ENCODE measurements at places on chromosomes 7 and 10. TPM values are rescaled to one million over a fixed set of nuclear protein-coding genes. Genes with fewer than 3 reads are reported as not detected.

ENO4 gene
- total RNA-seq = not detected

RASA4B gene
- 30.0 TPM for total RNA-seq

ATOH7 gene
- total RNA-seq = not detected

- no peak overlapping the region for H3K27ac ChIP-seq
- H3K36me3 ChIP-seq = no peaks in the 10 kb centered on the region
- DNase-seq = no peak
- H3K4me1 ChIP-seq = no peaks in the 10 kb centered on the region
These were observed 389.8 kb upstream of the SORCS1 start for GRCh38 chr10:107554333-107554732.

DNA sequence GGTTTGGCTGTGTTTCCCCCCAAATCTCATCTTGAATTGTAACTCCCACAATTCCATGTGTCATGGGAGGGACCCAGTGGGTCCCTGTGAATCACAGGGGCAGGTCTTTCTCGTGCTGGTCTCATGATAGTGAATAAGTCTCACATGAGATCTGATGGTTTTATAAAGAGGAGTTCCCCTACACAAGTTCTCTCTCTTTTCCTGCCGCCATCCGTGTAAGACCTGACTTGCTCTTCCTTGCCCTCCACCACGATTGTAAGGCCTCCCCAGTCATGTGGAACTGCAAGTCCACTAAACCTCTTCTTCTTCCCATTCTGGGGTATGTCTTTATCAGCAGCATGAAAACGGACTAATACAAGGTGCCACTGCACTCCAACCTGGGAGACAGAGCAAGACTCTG is 329.2 kb downstream of the TNS3 start:
- H3K27me3 ChIP-seq = no peaks in the 10 kb centered on the region
- no peak overlapping the region for H3K4me3 ChIP-seq
- no peaks in the 10 kb centered on the region for H3K36me3 ChIP-seq
- no peak for DNase-seq
- H3K4me1 ChIP-seq = peaks cover 18% of the 10 kb centered on the region

DNA sequence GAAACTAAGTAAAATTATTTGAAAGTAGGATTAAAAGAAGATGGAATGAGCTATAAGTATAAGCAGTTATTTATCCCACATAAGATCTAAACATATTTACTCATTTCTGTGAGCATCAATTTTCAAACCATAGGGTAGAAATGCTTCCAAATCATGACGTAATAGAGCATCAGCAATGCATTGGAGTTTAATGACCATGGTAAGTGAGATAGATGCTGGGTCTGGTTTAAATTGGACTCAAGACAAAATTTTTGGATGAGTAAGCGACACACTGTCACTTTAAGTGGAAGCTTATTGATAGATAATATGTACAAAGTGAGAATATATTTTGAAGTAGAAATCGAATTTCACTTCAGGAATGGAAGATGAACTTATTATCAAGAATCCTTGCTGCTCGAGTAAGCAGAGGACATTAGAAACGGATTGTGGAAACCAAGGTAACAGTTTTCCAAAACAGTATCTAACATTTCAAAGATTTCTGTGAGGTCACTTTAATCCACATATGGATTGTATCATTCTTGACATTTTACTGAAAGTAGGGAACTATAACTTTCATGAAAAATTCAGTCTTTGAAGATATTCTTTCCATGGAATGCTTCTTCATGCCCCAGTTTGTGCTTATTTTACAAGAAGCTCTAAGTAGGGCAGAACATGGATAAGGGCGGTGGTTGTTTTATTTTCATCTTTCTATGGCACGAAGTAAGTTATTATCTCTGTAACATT is 85.8 kb downstream of the AGMO start:
- no peak overlapping the region for H3K27ac ChIP-seq
- no peak for DNase-seq
- no peak overlapping the region for H3K4me3 ChIP-seq
- H3K36me3 ChIP-seq = no peaks in the 10 kb centered on the region
- H3K4me1 ChIP-seq = no peaks in the 10 kb centered on the region

GRCh38 chr7:121001234-121001906 is 12.9 kb downstream of the CPED1 start:
- no peak overlapping the region for H3K27ac ChIP-seq
- no peaks in the 10 kb centered on the region for H3K27me3 ChIP-seq
- no peaks in the 10 kb centered on the region for H3K36me3 ChIP-seq
- DNase-seq = no peak
- H3K4me1 ChIP-seq = peaks cover 20% of the 10 kb centered on the region

DNA sequence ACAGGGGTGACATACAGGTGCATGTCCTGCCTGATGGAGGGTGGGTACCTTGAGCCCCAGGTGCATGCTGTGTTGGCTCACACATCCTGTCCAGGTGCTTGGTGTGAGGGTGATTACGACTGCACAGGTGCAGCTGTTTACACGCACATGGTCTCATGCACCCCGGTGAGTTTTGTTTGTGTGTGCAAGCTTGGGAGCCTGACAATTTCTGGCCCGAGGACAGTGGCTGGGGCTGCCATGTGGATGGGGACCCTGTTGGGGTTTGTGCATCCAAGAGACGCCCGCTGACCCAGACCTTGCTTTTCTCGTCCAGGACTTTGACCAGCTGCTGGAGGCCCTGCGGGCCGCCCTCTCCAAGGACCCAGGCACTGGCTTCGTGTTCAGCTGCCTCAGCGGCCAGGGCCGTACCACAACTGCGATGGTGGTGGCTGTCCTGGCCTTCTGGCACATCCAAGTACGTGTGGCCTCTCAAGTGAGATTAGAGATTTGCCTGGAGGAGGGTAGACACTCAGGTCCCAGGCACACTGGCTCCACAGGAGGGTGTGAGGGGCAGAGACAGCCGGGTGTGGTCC is 61.7 kb downstream of the PRF1 start:
- no peak overlapping the region for H3K27ac ChIP-seq
- no peaks in the 10 kb centered on the region for H3K27me3 ChIP-seq
- H3K36me3 ChIP-seq = no peaks in the 10 kb centered on the region
- no peak overlapping the region for H3K4me3 ChIP-seq
- DNase-seq = no peak

GRCh38 chr7:44377681-44378421 is 52.5 kb upstream of the CAMK2B start:
- no peak for DNase-seq
- no peak overlapping the region for H3K4me3 ChIP-seq
- peaks cover 5% of the 10 kb centered on the region for H3K36me3 ChIP-seq
- no peaks in the 10 kb centered on the region for H3K4me1 ChIP-seq
- H3K27me3 ChIP-seq = no peaks in the 10 kb centered on the region
- H3K27ac ChIP-seq = no peak overlapping the region

DNA sequence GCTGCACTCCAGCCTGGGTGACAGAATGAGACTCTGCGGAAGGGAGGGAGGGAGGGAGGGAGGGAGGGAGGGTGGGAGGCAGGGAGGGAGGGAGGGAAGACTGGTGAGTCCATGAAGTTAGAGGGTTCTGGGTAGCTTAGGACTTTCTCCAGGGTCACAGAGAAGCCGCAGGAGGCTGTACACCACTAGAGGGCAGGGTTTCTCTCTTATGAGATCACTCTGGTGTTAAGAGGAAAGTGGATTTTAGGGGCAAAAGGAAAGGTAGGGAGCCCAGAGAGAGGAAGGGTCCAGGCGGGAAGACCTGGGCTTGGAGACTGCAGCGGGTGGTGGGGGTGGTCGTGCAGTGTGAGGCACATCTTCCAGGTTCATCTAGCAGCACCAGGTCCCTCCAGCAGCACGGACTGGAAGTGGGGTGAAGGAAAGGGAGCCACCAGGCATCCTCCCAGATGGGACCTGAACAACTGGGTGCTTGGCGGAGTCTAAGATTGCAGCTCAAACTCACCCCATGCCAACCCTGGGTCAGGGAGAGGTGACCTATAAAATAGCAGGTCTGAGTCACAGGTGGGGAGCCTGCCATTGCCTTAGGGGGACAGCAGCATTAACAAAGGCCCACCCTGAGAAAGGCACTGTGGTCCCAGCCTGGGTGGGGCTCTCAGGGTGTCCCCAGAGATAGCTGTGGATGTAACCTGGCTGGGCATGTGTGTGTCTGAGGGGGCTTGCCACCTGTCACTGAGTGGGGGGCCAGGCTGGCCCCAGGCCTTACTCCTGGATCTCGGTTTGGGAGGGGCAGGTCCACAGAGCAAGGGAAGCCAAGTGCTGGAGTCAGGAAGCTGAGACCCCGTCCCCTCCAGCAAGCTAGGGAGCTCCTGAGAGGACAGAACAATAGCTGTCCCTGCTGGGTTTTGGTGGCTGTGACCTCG is 48.5 kb upstream of the SLC29A3 start:
- no peak overlapping the region for H3K27ac ChIP-seq
- no peak overlapping the region for H3K4me3 ChIP-seq
- no peaks in the 10 kb centered on the region for H3K27me3 ChIP-seq
- DNase-seq = no peak

DNA sequence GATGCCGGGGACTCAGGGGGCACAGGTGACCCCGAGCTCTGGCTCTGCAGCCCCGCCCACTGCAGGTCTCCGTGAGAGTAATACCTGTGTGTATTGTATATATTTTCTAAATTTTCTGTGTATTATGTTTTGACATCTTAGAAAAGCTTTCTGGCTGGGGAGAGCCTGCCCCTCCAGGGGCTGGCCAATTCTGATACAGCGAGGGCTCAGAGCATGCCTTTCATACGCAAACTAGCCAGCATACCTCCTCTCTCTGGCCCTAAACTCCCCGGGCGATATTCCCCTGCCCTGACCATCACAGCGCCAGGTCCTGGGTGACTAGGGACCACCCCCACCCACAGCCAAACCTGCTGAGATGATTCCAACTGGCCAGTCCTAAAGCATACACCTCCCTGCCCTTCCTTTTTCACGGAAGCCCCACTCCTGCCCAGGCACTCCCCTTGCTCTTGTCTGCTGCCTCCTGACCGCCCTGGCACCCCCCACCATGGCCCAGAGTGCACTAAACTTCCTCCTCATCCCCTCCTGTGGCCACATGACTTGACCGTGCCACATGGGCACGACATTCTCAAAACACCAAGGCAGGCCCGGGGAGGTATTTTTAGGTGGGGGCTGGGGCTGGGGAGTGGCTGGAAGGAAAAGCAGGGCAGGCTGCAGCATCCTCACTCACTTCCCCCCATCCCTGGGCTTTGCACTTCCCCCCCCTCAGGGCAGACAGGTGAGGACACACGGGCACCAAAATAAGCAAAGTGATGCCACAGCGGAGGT is 61.5 kb downstream of the INSIG1 start:
- H3K4me1 ChIP-seq = no peaks in the 10 kb centered on the region
- H3K4me3 ChIP-seq = no peak overlapping the region
- peak; percentile 23 for DNase-seq
- no peak overlapping the region for H3K27ac ChIP-seq
- peaks cover 63% of the 10 kb centered on the region for H3K27me3 ChIP-seq

GRCh38 chr7:32224276-32224675 is 154.1 kb upstream of the PDE1C start:
- H3K27ac ChIP-seq = no peak overlapping the region
- DNase-seq = no peak
- H3K4me1 ChIP-seq = no peaks in the 10 kb centered on the region
- H3K4me3 ChIP-seq = no peak overlapping the region

Data from upper lobe of right lung (tissue), 1 donor.